GF-D8 (cell line): ENCODE measurements at places on chromosomes 6 and 20.

GRCh38 chr20:58342104-58342945, 32.8 kb downstream of the RAB22A start:
- no peak for DNase-seq

DNA sequence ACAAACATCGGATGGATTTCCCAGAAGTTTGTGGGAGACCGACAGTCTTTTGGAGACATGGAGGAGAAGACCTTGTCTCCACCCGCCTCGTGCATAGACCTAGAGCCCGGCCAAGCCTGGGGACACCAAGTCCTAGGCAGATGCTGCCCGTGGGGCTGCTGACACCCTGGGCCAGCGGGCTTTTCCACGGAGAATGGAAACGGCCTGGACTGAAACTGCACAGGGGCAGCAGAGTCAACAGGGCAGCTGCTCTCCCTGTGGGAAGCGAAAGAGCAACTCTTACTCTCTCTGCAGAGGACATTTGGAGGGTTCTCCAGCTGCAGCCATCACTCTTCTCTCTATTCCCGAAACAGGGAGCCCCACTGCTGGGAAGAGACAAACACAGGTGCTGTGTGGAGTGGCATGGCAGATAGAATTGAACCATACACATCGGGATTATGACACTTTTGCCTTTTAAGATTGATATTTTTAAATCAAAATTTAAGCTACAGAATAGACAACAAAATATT, 401.2 kb downstream of the THBS2 start:
- no peak for DNase-seq

DNA sequence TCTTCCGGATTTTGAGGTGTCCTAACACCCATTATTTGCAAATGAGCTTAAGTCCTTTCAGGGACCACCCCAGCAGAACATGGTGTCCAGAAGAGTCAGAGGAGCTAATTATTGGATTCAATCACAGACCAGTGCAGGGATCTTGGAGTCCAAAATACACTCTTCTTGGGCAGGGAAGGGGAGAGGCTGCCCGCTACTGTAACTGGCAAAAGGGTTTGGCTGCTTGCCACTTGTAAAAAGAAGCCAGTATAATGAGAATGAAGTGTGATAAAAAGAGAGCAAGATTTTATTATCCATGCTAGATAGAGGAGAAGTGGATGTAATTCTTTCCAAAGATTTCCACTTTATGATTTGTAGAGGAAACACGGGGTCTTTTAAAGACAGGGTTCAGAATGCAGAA, 19.3 kb downstream of the SPINT3 start:
- no peak for DNase-seq

DNA sequence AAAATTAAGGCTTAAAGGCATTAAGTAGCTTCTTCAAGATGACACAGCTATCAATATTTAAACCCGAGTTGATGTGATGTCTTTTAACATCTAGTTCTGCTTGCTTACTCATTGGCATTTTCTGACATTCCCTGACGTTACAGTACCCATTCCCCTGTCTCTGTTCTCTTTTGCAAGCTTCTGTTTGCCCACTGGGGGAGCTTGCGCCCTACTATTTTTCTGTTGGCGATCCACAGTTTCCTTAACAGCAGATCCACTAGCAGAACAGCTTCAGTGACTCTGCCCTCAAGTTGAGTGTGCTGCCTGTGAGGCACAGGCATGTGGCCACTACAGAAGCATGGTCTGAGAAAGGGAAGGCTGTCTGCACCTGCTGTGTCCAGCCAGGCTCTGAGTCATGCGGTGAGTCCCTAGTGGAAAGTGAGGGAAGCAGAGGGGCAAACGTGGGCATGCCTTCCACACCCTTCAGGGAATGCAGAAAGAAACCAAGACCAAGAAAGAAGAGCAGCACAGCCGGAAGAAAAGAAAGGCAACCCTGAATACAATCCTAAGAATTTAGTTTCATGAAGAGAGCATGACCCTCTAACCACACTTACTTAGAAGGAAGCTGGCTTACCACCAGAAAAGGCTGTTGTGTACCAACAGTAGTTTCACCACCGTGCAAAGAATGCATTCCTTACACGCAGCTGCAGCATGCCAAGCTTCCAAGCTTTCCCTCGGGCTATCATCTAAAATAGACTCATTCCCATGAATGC, 97.7 kb upstream of the VGLL2 start:
- DNase-seq: no peak

DNA sequence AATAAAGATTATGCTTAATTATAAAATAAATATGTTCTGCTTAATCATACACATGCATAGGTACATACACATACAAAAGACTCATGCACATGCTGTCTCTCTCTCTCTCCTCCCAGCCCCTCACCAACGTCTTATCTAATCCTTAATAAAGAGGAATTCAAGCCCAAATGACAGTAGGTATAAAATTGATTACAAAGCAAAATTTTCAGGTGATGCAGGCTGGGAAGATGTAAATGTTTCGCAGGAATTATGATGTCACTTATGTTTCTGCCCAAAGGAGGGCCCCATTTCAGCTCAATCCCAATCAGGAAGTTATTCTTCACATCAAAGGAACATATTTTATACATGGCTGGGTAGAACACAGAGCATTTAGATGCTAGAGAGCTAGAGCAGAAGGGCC, 284.6 kb upstream of the ID4 start:
- DNase-seq: no peak

- no peak for DNase-seq
These were observed 56.8 kb downstream of the EYA2 start for GRCh38 chr20:46951405-46951804.

GRCh38 chr6:153840039-153840850, 198.8 kb upstream of the OPRM1 start:
- DNase-seq: no peak

GRCh38 chr6:111862314-111862713, 10.9 kb downstream of the FYN start:
- no peak for DNase-seq

DNA sequence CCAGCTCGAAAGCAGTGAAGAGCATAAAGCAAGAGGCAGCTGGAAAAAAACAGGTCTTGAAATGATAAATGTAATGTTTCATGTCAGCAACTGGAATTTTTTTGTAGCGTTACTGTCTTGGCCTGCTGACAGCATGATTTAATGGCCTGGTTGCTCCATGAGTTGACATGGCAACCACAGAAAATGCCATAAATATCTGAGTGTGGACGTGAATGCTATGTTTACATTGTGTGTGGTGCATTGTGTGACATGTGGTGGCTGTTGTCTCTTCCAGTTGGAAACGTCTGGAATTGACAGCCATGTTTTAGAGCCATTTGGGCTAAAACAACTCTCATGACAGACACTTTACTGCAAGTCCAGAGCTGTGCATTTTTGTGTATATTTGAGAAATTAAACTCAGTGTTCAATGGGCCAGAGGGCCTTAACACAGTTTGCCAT, 170.0 kb downstream of the FOXA2 start:
- DNase-seq: no peak

DNA sequence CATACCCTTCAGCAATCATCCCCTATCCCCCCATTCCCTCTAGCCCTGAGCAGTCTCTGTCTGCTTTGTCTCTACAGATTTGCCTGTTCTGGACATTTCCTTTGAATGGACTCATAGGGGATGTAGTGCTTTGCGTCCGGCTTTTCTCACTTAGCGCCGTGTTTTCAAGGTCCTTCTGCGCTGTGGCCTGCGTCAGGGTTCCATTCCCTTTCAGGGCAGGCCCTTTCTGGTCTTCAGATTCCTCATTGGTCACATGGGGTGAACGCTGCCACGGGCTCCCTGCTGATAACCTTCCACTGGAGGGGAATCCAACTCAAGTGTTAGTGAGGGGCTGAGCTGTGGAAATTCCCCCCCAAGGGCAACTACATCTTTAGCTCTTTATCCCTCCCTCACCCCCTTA, 36.4 kb upstream of the APCDD1L start:
- DNase-seq: no peak

DNA sequence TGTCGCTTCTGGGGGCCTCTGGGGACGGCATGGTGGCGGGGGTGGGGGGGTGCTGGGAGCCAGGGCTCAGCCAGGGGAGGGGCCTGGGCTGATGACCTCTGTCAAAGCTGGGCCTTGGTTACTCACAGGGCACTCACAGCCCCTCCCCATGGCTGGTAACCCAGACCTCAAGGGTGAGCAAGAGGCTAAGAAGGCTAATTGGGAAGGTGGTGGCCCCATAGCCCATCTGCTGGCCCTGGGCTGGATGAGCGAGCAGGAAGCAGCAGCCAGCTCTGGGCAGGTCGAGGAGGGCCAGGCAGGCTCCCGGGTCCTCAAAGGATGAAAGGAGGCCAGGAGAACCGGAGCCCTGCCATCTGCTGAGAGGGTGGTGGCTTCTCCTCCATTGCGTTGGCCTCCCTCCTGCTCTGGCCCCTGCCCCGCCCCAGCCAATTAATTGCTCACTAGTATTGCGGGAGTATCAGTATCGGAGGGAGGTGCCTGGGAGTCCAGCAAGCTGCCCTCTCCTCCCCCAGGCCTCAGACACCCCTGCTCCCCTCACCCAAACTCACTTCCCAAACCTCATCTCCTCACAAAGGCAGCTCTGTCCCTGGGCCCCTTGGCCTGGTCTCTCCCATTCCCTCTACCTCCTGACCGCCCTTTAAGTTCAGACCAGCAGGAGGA, 1.0 kb upstream of the CDSN start:
- no peak for DNase-seq
